ENCODE measurements at places on chromosomes 2 and 18.

DNA sequence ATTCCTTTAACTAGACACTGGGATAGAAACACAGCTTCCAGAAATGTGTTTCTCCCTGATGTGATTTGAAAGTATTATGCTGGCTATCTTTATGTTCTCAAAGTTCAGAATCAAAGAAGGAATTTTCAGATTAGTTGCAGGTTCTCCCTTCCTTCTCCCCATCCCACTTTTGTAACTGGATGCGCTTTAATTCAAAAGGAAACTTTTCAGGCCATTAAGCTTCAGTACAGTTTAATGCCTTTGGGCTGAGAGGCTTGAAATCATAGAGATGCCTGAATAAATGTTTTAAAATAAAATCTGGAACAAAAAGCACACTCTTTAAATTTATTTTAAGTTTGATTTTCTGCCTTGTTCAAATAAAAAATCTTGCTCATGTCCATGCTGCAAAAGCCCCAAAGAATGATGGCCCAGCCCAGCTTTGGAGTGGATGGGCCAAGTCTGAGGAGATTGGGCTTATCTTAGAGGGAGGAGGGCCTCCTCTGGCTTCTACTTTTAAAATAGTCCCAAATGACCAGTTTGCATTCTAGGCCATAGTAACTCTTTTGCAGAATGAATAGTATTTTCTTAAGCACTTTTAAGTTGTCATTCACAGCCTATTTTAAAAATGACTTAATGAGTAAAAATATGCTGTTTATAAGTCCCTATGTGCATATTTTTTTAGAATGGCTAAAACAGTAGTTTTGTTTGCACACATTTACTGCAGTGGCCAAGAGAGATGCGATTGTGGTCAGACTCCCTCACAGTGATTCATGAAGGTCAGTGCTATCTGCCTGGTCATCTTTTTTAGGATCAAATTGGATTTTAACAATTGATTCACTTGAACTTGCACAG is 129.2 kb downstream of the MTX2 start:
- no peak for DNase-seq

DNA sequence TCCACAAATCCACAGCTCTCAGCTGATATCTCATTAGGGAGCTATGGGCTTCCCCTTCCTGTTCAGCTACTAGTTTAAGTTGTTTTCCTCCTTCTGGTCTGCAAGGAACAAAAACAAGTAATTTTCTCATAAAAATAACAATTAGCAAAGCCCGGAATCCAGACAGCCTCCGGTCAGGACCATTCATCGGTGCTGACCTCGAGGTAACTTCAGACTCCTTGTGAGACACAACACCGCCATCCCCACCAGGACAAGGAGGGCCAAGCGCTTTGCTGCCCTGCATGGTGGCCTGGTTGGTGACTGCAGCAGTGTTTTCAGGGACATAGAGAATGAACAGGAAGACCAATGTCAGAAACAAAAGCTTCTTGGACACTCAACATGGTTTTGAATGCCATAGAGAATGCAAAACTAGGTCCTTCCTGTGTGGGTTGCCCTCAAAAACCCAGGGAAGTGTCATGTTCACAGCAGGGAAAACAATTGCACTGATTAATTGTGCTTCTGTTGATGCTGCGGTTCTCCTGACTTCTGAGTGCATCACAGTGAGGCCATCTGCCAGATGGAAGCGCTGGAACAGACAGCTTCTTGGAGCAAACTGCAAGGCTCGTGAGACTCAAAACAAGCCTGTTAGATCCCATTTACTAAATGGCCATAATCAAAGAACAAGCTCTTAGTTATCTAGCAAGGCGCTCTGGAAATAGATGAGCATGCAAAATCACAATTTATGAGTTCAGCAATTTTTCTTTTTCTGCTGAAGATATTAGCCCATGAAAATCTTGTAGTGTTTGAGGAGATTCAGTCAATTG is 77.1 kb downstream of the HS1BP3 start:
- no peak for DNase-seq

- DNase-seq, result no peak
Observed at GRCh38 chr2:77518311-77518710, 3.9 kb downstream of the LRRTM4 start.

GRCh38 chr2:236120141-236120601 is 48.0 kb downstream of the GBX2 start:
- no peak for DNase-seq

DNA sequence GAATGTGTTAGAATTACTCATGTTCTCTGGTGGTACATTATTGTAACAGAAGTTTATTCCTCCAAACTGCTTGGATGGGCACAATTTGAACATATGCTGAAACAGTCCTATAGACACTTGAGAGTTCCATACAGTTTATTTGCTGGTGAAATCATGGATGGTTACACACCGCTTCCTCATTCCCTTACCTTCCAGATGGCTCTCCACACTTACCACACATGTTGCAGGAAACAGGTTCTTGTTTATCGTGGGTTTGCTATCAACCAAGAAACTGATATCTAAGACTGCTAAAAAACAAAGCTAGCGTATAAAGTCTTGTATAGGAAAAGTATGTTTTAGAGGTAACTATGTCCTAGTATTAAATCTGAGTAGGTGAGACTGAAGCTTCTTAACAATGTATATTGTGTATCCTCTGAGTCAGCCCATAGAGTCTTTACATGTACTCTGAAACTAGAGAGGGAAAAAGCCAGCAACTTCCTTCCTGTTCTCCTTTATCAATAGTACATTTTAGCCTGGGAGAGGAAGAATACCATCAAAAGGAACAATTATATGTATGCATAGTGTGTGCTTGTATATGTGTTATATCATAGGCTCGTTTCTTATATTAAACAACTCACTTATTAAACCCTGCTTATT is 313.1 kb downstream of the PLCL1 start:
- DNase-seq, result no peak

DNA sequence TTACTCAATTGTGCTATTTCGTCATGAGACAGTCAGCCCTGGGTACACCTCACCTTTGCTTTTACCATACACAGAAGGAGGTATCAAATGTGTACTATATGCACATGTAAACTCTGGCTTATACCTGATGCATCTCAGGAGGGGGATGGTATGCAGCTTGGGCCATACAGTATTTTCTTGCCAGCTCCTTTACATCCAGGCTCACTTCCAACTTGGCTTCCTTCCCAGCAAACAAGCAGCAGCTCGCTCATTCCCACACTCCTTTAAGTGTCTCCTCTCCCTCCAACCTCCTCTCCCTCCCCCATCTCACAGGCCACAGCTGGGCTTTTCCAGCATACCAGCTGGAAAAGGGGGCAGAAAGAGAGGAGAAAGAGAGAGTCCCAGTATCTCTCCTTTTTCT is 9.6 kb downstream of the MARCHF4 start:
- DNase-seq, result no peak

Data from stimulated activated CD4-positive, alpha-beta T cell treated with anti-CD3 and anti-CD28 coated beads, Interleukin-4, amount 100 ng/mL, for 24 hours (primary cell).